ENCODE measurements at places on chromosomes 2 and 18.

GRCh38 chr2:133553251-133553650, 15.0 kb downstream of the NCKAP5 start:
- no peak for DNase-seq

DNA sequence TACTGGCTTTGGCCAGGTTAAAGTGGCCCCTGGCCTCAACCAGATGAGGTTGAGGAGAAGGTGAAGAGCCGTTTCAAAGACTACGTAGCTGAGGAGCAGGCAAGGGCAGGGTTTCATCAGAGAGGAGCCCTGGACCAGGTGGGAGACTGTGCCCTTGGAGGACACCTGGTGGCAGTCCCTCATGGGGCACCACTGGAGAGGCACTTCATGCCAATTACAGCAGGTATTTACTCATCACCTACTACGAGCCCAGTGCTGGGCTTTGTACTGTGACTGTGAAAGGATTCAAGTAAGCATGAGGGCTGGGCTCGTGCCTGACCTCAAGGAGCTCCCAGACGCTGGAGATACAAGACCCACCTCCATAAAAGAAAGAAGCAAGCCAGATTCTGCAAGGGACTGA, 37.6 kb downstream of the SMAD7 start:
- no peak for DNase-seq

DNA sequence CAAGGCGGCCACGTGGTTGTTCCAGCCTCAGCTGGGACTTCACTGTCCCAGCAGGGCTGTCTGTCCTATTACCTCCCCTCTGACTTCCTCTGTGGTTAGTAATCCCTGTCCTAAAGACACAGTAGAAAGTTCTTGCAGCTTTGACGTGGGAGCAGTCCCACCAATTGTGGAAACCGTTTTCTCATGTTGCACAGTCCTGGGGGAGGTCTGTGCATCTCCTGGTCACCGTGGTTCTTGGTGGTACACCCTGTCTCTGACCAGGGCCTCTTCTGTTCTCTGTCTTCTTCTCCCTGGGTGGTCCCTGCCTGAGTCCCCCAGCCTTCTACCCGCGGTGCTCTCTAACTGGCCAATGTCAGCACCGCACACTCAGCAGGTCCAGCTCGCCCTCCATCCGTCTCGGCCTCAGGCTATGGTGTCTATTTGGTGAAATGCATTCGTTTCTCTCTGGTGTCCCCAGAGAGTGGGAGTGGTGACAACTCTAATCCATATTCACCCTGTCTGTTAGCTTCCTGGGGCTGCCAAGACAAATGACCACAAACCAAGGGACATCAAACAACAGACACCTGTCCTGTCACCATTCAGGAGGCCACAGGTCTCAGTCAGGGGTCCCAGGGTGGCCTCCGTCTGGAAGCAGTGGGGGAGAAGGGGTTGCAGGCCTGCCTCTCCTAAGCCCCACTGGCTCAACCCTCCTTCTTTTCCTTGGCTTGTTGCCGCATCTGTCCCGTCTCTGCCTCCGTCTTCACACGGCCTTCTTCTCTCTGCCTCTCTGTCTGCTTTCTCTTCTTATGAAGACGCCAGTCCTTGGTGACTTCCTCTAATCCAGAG, 99.8 kb downstream of the SH3BP4 start:
- no peak for DNase-seq

GRCh38 chr2:121653035-121653434, 3.8 kb upstream of the CLASP1 start:
- DNase-seq: no peak

- no peak for DNase-seq
Measured at GRCh38 chr2:3712424-3712823, 9.0 kb downstream of the DCDC2C start.

DNA sequence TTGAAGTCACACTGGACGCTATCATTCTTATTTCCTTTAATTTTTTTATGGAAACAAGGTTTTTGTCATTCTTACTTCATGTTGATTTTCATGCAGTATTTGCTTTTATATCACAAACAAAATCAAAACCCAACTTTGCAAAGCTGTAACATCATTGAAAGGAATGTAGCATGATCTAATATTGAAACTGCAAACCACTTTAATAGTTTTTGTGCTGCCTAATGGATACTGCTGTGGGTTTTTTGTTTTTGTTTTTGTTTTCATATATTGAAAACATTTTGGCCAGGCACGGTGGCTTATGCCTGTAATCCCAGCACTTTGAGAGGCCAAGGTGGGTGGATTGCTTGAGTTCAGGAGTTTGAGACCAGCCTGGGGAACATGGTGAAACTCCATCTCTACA, 81.6 kb downstream of the MAP2 start:
- no peak for DNase-seq

DNA sequence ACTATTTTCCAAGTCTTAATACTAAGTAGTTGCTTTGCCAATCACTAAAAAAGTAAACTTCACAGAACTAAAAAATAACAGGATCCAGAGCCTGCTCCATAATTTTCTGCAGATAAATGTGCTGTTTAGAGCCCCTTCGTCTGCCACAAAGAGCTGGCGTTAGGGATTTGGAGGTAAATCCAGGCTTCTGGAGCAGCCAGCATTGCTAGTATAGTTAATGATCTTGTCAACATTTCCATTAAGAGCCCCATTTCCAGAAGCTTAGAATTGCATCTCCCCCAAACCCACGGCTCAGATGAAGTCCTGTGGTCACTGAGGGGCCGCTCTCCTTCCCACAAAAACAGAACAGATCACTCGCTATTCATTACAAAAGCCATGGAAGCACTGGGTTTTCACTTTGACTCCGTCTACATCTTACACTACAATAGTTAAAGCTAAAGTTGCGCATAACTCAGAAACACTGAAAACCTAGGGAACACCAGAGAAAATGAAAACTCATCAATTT, 41.9 kb downstream of the ZNF516 start:
- no peak for DNase-seq

DNA sequence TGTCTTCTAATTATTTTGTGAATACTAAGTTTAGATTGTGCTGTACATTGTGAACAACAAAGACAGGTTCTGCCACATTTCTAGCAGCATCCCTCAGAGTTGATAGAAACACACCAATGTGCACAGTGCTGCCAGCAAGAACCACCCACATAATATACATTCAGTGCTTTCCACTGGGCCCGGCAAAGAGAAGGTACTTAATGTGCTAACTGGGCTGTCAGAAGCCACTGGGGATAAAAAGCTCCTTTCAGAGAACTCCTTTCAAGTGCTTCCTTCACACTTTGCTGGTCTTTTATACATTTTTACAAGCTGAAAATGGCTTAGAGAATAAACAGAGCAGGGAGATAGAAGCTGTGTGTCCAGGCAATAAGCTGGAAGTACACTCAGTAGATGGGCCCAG, 58.0 kb upstream of the CAPN13 start:
- DNase-seq: no peak

DNA sequence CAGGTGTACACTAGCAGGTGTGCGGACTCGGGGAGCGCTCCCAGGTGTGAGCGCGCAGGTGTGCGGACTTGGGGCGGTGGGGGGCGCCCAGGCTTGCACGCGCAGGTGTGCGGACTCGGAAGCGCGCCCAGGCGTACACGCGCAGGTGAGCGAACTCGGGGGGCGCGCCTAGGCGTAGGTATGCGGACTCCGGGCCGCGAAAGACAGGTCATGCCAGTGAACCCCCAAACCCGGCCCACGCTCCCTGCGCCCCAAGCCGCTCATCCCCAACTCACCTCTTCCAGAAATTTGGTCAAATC, 342 bp downstream of the CYB5A start:
- no peak for DNase-seq

DNA sequence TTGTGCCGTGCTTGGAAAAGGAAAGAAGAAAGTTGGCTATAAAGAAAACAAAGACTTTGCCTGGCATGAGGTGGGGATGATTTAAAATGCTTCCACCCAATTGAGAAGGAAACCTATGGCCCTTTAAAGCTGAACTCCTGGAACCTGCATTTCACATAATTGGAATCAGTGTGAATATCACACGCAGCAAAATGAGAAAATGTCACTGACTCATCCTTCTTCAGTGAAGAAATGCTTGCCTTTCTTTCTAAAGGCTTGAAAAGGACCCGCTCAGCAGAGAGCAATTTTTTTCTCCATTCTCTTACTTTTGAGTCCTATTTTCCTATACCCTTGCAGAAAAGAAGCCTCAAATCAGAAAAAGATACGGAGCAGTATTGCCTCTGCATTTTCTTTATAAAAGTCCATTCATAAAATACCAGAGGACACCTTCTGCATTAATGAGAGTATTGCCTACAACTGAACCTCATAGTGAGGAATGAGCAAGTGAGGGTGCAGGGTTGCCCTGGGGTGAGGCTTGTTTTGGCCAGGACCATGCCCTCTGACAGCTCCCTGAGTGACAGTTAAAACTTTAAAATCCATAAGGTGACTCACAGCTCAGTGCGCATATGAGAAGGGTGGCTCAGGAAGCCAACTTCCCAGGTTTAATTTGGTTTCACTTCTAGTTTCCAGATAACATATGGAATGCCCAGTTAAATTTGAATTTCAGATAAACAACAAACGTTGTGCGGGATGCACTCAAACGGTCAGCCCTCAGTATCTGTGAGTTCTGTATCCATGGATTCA, 191.9 kb upstream of the GYPC start:
- no peak for DNase-seq

- no peak for DNase-seq
Measured at GRCh38 chr2:150555611-150556356, 68.3 kb upstream of the RND3 start.

GRCh38 chr2:102336502-102336945, 19.1 kb upstream of the IL18R1 start:
- no peak for DNase-seq

- no peak for DNase-seq
Measured at GRCh38 chr2:156797832-156798231, 361.7 kb downstream of the GPD2 start.

GRCh38 chr2:29769847-29770246, 151.5 kb downstream of the ALK start:
- no peak for DNase-seq

- DNase-seq: no peak
Measured at GRCh38 chr2:6863792-6864191, 1.9 kb downstream of the CMPK2 start.

- DNase-seq: no peak
Measured at GRCh38 chr18:2281086-2281485, 290.2 kb downstream of the METTL4 start.

GRCh38 chr2:16952805-16953204, 287.2 kb upstream of the CYRIA start:
- DNase-seq: no peak

DNA sequence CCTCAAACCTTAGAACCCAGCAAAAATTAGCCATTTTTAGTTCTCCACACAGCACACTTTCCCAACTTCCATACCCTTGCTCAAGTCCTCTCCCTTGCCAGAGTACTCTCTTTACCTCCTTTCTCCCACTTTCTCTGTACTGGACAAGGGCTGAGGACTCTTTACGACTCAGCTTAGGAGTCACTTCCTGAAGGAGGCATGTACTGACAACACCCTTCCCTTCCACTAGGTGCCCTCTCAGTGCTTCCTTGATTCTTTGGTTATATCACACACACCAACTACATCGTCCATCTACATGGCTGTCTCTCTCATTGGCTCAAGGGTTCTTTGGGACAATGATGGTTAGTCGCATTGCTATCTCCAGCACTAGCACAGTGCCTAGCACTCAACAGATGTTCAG, 5.2 kb upstream of the C18orf63 start:
- no peak for DNase-seq

- no peak for DNase-seq
Measured at GRCh38 chr2:53668624-53669026, 99.0 kb upstream of the CHAC2 start.

DNA sequence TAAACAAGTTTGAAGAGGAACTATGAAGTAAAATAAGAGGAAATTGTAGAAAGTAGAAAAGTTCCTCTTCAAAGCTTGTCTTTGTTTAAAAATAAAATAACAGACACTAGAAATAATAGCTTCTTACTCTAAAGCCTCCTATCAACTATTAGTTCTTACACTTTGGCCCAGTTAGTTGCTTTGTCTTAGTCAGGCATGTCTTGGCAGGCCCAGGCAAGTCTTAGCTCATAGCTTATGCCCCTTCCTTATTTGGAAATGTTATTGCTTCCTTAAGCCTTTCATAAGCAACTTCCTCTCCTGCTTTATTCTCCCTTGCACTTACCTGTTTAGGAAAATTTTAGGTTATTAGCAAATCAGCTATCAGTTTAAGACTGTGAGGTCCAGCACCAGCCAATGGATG, 950.6 kb upstream of the LRATD1 start:
- DNase-seq: no peak

DNA sequence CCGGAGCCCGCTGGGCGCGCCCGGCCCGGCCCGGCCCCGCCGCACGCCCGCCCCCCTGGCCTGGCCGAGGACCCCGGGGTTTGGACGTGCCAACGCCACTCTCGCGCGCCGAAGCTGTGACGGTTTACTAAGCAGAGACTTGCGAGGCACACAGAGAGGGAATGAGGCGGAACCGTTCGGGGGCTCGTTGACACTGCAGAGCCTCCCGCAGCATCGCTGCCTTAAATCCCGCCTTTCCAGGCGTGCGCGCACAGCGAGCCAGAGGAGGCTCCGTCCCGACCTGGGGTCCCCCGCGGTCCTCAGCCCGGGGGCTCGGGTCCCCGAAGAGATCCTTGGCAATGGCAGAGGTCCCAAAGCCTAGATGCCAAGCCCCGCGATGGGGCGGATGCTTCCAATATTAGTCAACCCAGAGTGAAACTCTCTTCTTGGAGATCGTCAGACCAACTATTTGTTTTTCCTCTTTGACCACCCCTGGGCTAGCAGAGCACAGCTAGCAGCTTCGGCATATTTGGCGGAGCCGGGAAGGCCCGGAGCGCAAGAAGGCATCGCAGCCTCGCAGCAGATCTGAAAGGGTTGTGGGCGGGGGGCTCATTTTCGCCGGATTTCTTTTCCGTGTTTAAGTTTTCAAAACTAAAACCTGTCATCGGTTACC, at the start of gene ZNF385B:
TSS of gene ZNF385B (minus strand) at position 197 of the 652 bp plus-strand sequence.
- no peak for DNase-seq

GRCh38 chr18:54956506-54956905, 2.8 kb downstream of the CCDC68 start:
- no peak for DNase-seq

DNA sequence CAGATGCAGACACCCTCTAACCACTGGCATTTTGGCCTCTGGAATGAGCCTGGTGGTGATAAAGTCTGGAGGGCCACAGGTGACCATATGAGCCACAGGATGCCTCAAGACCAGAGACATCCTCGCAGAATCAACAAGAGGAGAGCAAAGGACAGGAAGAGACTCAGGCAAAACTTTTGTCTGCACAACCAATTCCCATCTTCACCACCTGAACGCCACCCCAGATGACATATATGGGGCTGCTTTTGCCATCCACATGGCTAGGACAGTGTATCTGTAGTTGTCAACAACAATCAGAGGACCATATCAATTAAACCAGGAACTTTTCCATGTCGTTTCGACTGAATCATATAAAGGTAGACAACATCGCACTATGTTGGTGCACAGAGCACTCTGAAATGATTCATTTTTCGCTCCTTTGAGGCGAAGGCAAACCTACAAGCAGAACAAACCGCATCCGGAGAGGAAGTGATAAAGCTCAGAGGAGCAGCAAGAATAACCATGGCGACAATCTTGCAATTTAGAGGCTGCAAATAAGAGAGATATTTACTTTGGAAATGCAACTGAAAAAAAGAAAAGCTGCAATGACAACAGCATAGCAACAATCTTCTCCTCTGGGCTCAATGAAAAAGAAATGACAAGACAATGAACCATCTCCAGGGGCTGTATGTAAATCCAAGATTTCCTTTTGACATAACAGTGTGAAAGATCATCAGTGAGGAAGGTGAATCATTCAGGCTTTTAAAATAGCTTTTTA, 204.5 kb downstream of the ARL4C start:
- DNase-seq: peak; percentile 41

- no peak for DNase-seq
Measured at GRCh38 chr18:3256693-3257626, 5.0 kb upstream of the MYL12B start.

- DNase-seq: no peak
Measured at GRCh38 chr2:20490300-20491181, 43.7 kb downstream of the RHOB start.

GRCh38 chr2:19490846-19491435, 132.5 kb upstream of the OSR1 start:
- DNase-seq: no peak

Measured in stimulated activated CD4-positive, alpha-beta T cell treated with anti-CD3 and anti-CD28 coated beads, Interleukin-1b, Interleukin-23, amount 100 ng/mL, for 1 hour (primary cell).